ENCODE measurements at places on chromosomes 3 and 15.

DNA sequence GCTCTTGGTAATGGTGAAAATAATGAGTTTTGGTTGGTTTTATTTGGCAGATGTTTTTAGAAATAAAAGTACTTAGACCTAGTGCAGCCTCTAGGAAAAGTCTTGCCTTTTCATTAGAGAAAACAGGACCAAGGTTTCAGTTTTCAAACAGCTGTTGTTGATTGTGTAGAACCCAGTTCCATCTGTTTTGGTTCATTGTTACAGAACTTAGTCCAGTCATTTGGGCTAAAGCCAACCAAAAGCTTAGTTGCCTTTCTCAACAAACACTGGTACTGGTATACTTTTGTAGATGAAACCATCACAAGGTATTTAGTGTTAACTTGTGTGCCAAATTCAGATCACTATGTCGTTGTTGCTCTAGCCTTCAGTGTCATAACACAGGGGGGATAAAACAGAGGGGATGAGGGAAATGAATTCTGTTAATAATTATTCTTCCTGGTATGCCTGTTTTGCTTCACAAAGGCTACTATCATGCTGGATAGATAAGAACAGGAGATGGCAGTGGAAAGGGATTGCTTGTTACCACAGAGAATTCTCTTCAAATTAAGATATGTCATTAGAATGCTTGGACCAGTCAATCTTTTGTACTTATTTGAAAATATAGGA, 12.6 kb upstream of the APH1B start:
- DNase-seq = no peak

GRCh38 chr15:27070841-27071240, 99.9 kb downstream of the GABRG3 start:
- no peak for DNase-seq

- DNase-seq = no peak
Observed at GRCh38 chr3:25130724-25131520, 297.1 kb upstream of the RARB start.

DNA sequence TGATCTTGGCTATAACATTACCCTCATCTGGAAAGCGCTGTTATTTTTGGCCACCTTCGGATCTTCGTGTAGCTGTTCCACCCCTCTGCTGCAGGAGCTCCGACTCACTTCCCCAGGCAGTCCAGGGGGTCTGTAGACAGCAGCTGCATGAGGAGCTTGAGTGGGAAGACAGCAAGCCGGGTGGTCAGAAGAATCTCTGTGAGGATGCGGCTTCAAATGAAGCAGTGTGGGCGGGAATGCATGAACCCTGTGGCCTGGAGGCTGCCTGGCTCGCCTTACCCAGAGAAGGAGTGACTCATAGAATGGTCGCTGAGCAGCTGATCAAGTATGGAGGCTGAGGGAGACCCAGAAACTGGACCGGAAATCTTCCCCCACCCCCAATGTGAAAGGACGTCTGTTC, 45.2 kb upstream of the NR2F2 start:
- DNase-seq = no peak

GRCh38 chr3:64027658-64028057, 4.4 kb upstream of the PSMD6 start:
- DNase-seq = no peak

DNA sequence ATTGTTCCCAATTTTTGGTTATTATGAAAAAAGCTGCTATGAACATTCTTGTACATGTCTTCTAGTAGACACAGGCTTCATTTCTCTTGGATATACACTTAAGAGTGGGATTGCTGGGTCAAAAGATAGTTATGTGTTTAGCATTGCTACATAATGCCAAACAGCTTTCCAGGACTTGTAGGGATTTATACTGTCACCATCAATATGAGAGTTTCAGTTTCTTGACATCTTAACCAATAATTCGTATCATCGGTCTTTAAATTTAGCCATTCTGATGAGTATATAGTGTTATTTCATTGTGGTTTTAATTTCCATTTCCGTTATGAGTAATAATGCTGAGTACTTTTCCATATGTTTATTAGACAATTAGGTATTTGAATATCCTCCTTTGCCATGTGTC, 190.3 kb upstream of the PFN2 start:
- no peak for DNase-seq

- no peak for DNase-seq
Observed at GRCh38 chr3:173531602-173532001, 134.1 kb downstream of the NLGN1 start.

DNA sequence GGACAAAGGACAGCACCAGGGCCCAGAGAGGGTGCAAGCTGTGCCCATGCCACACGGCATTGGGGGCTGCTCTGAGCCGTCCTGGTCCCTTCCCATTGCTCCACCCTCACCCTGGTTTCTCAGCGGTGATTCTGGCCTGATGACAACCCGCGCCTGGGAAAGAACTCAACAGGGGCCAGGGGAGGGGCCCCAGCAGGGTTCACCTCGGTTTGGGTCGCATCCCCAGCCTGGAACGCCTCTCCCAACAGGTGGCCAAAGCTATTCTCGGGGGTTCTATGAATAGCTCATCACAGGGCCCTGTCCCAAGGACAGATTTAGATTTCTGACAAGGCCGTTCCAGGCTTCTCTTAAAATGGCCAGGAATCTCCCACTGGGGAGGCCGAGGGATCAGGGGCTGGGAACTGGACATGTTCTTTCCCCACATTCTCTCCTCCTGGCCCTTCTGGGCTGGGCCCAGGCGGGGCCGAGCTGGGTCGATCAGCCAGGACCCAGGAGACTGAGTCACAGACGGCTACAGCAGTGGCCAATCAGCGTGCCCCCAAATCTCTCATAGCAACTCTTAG, 17.9 kb downstream of the GRIP2 start:
- no peak for DNase-seq

DNA sequence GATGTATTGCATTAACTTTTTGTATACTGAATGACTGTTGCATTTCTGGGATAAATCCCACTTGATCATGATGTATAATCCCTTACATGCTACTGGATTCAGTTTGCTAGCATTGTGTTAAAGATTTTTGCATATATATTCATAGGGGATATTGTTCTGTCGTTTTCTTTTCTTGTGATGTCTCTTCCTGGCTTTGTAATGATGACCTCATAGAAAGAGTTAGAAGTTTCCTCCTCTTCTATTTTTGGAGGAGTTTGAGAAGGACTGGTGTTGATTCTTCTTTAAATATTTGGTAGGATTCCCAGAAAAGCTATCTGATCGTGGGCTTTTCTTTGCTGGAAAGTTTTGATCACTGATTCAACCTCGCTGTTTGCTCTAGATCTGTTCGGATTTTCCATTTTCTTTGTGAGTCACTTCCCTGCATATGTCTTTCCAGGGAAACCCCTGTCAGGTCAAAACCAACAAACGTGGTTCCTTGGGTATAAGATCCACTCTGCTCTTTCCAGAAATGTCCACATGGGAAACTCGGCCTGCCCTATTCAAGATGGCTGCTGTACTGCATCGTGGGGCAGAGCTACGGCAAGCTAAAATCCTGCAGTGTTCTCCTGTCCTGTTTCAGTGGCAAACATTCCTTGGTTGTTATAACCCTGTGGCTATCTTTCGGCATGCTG, 120.4 kb downstream of the GABRG3 start:
- no peak for DNase-seq

- DNase-seq = peak; percentile 36
Observed at GRCh38 chr3:58640700-58641372, 25.7 kb downstream of the FAM3D start.

DNA sequence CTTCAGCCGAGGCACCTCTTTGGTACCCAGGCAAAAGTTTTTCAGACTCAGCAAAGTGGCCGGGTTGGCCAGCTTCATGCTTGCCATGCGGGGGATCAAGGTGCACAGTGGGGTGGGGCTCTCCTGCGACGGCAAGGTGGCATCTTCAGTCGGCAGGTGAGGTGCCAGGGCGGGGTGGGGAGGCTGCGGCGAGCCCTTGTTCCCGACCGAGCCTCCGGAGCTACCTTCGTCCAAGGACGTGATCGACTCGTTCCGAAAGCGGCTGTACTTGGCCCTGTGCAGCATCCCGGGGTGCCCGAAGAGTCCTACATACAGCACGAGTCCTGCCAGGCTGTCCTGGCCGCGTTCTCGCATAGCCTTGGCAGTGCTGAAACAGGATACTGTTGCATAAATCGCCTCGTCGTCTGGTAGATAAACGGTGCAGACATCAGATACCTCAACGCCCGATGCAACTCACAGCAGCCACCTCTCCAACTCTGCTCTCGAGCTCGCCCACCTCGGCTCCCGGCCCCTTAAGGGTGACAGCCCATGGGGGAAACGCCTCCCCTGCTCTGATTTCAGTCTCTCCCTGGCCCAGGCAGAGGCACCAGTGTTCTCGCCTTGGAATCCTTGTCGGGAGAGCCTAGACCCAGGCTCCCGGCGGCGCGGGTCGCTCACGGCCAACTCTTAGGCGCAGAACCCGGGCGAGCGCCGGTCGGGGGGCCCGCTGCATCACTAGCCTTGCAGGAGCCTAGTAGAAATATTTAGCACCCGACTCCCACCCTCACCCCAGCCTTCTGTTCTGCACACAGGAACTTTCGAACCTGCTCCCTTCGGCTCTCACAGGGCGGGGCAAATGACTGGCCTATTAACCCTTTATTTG, 826 bp downstream of the SHC4 start:
- DNase-seq = no peak

- no peak for DNase-seq
Observed at GRCh38 chr3:158701420-158702065, 29.1 kb upstream of the LXN start.

GRCh38 chr15:100645671-100646070, 43.3 kb downstream of the ASB7 start:
- DNase-seq = no peak

DNA sequence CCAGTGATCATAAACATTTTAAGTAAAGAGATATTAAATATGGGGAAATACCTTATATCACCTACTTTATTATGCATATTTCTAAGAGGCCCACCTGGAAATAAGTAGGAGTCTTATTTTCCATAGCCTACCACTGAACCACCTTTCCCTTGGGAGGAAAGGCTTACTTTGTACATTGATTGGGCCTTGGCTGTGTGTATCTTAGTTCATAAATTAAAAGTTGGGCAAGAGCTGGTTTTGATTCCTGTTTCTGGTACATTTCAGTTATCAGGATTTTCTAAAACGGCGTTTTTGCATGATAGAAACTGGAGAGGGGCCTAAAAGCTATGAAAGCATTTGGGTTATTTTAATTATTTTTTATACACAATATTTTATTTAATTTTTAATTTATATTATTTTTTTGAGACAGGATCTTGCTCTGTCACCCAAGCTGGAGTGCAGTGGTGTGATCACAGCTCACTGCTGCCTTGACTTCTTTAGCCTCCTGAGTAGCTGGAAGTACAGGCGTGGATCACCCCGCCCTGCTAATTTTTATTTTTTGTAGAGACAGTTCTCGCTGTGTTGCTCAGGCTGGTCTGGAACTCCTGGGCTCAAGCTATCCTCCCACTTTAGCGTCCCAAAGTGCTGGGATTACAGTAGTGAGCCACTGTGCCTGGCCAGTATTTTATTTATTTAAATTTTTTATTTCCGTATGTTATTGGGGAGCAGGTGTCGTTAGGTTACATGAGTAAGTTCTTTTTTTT, 2.6 kb downstream of the GMPS start:
- no peak for DNase-seq

GRCh38 chr3:149777414-149778214, 14.7 kb downstream of the ANKUB1 start:
- DNase-seq = no peak

DNA sequence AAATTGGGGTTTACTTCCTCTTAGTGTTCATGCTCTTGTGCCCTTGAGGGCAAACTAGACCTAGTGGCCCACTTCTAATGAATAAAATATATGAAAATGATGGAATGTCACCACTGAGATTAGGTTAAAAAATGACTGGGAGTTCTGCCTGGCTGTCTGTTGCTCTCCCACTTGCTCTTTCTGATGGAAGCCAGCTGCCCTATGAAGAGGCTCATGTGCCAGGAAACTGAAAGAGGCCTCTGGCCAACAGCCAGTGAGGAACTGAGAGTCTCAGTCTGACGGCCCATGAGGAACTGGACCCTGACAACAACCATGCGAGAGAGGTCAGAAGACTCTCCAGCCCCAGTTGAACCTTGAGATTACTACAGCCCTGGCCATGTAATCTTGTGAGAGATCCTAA, 107.1 kb upstream of the FHIT start:
- DNase-seq = peak; percentile 1

- no peak for DNase-seq
Observed at GRCh38 chr3:171064461-171064860, 37.9 kb upstream of the SLC2A2 start.

GRCh38 chr3:38327335-38328009, 19.1 kb upstream of the XYLB start:
- no peak for DNase-seq

- DNase-seq = no peak
Observed at GRCh38 chr3:14941871-14942270, 5.5 kb upstream of the NR2C2 start.

All from CD4-positive, alpha-beta T cell treated with Interleukin-15 for 4 hours (primary cell).